ENCODE measurements at places on chromosomes 7 and 10.
A peak's percentile ranks its signal among the peaks of the same experiment; 100 is the strongest.

GRCh38 chr7:34133356-34133982, 228.1 kb downstream of the BMPER start:
- DNase-seq: no peak

DNA sequence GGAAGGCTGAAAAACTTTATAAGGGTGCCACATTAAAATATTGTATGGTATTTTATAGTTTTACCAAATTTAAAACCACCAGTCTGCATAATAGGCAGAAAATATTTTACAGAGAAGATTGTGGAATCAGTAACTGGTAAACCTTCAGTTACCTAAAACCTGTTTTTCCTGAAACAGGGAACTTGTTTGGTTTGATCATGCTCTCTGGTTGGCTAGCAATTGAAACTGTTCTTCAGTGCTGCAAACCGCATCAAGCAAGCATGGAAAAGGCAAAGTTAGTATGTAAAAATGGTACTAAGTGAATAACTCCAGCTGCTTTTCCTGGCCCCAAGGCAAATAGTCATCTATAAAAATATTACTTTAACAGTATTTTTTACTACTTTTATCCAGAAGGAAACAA, 316.9 kb upstream of the LRRN3 start:
- DNase-seq: no peak

- DNase-seq: no peak
Measured at GRCh38 chr10:74035303-74035702, 37.4 kb downstream of the VCL start.

- no peak for DNase-seq
Measured at GRCh38 chr7:139714163-139714901, 63.5 kb downstream of the HIPK2 start.

DNA sequence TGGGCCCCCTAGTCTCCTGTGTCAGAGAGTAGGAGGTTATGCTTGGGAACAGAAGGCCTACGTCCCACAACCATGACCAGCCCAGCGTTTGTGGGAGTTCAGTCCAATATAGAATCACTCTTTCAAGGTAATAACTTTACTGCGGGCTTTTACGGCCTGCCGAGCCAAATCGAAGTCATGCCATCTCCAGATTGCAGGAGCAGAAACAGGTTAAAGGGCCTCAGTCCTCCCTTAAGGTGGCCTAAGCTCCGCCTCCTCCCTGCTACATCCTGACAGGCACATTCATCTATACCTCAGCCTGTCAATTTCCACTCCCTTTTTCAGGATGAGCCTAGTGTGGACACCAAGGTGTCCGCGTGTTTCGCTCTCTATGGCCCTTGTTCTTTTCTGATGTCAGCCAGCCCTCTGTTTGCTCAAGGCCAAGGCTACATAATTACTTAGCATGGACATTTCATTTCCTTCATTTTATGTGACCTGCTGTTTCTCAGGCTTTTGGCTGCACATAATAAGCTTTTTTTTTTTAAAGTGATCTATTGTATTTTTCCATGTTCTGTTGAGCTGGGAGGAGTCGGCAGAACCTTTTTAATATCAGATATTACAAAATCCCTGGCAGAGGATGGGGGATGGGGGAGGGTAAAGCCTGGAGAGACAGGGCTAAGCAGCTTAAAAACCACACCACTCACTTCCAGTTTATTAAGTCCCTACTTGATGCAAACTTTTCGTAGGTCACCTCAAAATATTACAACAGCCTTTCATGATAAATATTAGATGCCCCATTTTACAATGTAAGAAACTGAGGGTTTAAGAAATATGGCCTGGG, 84.6 kb downstream of the CACNB2 start:
- DNase-seq: no peak

- no peak for DNase-seq
Measured at GRCh38 chr10:98474628-98475027, 27.9 kb upstream of the HPS1 start.

DNA sequence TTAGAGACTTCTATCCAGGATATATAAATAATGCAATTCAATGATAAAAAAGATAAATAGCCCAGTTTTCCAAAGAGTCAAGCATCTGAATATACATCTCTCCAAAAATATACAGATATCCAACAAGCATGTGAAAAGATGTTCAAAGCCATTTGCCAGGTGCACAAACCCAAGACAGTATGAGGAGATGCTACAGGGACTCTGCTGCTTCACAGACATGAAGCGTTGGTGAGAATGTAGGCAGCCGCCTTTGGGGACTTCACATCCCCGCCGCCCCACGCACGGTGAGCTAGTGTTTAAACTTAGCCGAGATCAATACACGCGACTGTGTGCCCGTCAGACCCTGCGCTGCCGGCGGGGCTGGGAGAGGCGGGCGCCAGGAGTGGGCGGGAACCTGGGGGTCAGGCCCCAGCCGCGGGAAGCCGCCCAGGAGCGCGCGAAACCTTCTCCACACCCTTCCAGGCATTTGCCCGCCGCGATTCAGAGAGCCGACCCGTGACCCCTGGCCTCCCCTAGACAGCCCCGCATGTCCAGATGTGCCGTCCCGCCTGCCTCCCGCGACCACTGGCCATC, 927 bp upstream of the ALOX5 start:
- DNase-seq: no peak

- DNase-seq: no peak
Measured at GRCh38 chr7:2107386-2108070, 125.2 kb downstream of the MAD1L1 start.

- DNase-seq: no peak
Measured at GRCh38 chr7:24781106-24781505, 23.8 kb upstream of the GSDME start.

- DNase-seq: no peak
Measured at GRCh38 chr10:118694848-118695247, 59.9 kb downstream of the CACUL1 start.

GRCh38 chr10:90437452-90437851, 420.4 kb downstream of the HTR7 start:
- DNase-seq: no peak

DNA sequence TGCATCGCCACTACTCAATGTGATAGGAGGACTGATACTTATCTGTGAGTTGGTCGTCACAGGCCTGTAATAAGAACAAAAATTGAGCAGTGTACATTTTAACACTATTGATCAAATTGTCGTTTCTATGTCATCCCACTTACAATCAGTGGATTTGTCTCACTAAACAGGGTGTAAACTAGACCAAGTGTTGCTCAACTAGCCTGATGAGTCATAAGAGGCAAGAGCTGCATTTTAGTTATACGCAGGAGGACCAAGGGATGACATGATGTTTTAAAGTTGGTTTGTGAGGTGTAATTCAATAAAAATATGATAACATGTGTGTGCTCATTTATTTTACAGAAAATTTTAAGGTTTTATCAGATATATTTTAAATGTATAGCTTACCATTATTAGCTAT, 1239.2 kb downstream of the REEP3 start:
- DNase-seq: no peak

DNA sequence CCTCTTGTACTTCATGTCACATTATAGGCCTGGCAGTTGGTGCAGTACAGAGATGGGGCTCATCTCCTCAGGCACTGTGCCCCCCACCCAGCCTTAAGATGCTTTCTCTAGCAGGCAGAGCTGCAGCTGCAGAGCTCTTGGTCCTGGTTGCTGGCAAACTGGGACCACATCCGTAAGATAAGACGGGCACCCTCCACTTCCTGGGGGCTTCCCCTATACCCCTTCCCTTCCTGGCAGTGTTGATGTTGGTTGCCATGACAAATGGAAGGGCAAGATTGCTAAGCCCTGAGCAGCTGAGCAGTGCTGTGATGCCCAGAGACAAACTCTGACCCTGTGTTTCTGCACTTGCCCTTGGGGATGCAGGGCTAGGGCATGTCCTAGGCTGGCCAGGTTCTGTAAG, 103.4 kb upstream of the ANLN start:
- peak; percentile 72 for DNase-seq

DNA sequence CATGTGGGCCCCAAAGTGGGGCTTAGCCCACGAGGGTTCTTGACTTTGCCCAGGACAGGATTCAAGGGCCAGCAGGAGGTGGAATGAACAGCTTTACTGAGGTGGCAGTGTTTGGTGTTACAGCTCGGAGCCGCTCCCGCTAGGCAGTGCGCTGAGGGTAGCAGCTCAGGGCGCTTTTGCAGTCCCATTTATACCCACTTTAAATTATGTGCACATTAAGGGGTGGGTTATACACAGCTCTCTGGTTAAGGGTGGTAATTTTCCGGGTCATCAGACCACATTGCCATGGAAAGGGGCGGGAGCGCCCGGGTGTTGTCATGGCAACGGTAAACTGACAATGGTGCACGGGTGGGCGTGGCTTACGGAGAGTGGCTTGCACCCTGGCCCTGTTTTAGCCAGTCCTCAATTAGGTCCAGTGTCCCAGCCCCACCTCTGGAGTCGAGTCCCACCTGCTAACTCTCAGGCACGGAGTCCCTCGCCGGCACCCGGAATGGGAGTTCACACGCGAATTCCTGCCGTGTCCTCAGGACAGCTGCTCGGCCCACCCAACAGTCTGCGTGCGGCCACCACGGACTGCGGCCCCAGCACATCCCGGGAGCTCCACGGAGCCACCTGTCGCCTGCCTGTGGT, 58.2 kb upstream of the PDGFA start:
- DNase-seq: no peak

GRCh38 chr10:79059859-79060379, 8.8 kb upstream of the ZMIZ1 start:
- no peak for DNase-seq

DNA sequence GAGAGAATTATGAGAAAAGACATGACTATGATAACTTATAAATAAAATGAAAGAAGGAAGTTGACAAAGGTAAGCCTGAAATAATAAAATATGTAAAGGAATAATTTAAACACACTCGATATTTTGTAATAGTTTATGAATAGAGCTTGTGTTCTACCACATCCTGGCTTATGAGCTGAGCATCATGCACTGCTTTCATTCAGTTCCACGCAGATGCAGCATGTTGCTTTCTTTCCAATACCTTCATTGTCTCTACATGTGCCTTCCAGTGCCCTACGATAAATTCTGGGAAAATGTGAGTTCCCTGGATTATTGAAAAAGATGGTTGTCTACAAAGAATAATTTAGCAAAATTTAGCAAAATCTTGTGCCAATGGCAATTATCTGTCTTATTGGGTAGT, 398.9 kb upstream of the SEMA3C start:
- DNase-seq: no peak

DNA sequence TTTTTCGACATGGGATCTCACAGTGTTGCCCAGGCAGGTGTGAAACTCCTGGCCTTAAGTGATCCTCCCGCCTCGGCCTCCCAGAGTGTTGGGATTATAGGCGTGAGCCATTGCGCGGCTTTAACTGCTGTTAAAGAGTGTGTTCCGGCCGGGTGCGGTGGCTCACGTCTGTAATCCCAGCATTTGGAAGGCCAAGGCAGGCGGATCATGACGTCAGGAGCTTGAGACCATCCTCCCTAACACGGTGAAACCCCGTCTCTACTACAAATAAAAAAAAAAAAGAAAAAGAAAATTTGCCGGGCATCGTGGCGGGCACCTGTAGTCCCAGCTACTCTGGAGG, 1.1 kb downstream of the RABGEF1 start:
- no peak for DNase-seq

DNA sequence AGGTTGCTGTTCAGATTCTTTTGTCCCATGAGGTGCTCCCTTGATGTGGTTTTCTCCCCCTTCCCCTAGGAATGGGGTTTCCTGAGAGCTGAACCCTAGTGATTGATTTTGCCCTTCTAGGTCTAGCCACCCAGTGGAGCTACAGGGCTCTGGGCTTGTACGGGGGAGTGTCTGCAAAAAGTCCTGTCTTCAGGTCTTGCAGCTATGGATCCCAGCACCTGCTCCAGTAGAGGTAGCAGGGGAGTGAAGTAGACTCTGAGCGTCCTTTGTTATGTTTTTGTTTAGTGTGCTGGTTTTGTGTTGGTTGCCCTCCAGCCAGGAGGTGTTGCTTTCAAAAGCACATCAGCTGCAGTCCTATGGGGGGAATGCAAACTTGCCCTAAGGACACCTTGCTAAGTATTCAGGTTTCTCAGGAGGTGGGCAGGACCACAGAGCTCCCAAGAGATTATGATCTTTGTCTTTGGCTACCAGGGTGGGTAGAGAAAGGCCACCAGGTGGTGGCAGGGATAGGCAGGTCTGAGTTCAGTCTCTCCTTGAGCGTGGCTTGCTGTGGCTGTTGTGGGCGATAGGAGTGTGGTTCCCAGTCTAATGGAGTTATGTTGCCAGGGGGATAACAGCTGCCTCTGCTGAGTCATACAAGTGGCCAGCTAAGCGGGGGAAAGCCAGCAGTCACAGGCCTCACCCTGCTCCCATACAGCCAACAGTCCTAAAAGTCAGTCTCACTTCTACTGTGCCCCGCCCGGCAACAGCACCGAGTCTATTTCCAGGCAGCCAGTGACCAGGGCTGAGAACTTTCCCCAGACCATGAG, 92.4 kb upstream of the JCAD start:
- no peak for DNase-seq
